ENCODE measurements at places on chromosomes 1 and 21.
A peak's percentile ranks its signal among the peaks of the same experiment; 100 is the strongest.

- no peak for DNase-seq
Measured at GRCh38 chr1:1626207-1627141, 5.5 kb upstream of the MMP23B start.

DNA sequence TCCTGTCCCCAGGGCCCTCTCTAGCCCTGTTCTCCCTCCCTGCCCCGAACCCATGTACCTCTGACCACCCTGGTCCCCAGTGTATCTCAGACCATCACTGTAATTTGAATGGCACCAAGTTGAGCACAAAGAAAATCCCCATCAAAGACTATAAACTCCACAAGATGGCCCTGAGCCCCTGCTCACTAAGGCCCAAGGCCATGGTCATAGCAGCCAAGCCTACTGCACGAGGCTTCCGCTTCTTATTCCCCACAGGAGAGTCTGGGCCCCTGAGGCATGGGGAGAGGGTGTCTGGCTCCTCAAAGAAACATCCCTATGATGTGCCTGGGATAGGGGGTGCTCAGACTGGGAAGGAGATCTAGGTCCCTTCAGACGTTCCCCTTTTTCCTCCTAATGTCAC is 4.5 kb downstream of the ZNF683 start:
- DNase-seq: no peak

- no peak for DNase-seq
Measured at GRCh38 chr1:229432905-229433304, 989 bp downstream of the ACTA1 start.

GRCh38 chr1:43220905-43221778 is 48.6 kb upstream of the TMEM125 start:
- no peak for DNase-seq

- DNase-seq: no peak
Measured at GRCh38 chr1:233211595-233211994, 83.9 kb downstream of the PCNX2 start.

- no peak for DNase-seq
Measured at GRCh38 chr1:234629026-234629425, 19.0 kb upstream of the IRF2BP2 start.

DNA sequence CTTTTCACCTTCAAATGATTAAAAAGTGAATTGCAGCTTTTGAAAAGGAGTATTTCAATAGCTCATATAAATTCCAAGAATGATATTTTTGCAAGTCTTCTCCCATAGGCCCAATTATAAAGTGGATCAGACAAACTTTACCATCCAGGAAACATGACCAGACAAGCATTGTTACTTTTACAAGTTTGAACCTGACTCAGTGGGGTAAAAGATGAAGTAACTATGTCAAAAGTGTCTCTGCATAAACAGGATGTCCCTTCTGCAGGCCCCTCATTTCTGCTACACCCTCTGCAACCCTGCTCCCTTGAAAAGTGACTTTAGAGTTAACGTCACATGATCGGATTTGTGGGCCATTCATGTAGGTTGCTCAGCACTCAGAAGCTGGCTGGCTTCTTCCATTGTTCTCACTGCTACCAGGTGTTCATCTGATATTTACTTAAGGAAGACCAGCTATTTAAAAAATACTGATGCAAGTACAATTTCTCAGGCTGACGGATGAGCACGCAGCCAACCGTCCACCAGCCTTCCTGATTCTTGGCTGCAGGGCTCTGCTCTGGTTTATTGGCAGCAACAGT is 32.3 kb downstream of the URB1 start:
- DNase-seq: no peak

DNA sequence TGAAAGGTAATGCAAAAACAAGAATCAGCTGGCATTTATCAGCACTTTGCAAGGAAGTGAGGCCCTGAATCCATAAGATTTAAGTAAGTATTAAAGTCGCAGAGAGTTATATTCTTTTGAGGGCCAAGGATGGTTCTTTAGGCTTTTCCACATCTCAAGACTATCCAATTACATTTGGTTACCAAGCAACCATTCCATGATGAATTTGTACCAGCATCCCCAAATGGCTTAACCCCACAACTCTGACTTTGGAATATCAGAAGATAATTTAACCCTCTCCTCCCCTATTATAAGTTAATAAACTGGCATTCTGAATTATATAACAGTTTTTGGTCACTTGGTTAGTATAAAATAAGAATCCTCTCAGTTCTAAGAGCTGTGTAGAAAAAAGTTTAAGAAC is 2.8 kb downstream of the PHTF1 start:
- DNase-seq: no peak

DNA sequence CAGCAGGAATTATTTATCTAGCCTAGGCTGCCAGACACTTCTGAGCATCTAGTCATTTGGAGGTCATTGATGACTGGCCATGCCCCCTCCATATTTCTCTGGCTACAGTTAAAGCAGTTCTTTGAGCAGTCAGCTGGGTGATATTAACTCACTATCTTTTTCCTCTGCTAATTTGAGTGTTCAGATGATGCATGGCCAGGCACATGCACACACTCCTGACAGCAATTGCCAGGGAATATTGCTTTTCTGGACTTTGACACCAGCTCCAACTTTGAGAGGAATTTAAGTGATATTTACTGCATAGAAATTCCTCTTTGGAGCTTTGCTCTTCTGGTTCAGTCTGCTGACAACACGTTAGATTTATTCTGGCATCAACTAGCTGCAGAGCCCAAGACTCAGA is 52.6 kb downstream of the CD247 start:
- no peak for DNase-seq

DNA sequence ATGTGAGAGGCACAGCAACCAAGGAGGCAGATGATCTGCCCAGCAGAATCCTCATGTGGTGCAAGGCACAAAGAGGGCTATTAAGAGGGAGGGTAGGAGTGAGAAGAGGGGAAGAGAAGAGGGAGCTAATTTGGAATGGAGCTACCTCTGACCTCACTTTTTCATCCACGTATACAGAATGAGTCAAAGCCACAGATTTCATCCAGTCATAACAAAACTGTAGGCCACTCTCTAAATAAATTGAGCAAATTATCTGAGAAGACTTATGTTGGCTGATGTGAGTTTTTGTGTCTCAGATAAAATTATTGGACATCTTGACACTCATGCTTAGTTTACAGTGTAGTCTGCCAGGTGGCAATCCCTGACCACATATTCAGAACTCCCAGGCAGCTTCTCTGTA is 325.6 kb downstream of the TTLL7 start:
- DNase-seq: no peak

DNA sequence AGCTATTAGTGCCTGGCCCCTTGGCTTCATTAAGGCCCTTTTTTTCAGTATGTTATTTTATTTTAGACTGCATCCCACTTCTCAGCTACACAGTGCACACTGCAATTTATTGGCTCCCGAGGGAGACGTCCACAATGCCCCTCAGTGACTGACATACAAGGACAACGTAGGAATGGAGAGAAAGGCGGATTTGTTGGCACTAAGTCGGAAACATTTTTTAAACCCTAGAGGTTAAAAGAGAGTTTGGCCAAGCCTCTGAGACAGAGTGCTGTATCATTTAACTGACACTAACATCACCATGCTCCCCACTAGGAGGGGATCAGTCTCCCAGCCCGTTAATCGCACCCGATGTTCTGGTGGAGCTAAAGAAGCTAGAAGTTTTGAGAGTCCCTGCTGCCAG is 45.7 kb upstream of the FOXD3 start:
- DNase-seq: no peak

DNA sequence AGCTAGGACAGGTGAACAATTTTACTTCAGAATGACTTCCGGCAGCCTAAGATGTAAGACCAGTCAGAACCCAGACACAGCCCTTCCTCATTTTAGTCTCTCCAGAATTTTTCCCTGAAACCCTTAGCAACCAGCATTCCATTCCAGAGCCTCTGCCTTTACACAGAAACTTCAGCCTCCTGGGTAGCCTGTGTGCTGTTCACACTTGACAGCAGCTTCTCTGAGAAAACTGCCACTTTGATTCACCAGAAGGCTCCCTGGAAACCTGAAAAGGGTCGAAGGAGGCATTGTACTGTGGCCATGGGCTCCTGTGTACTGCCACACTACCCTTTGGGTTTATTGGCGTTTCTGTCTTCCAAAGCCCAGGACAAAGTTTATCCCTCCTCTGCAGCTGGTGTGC is 17.4 kb downstream of the HYI start:
- DNase-seq: no peak

GRCh38 chr21:32336711-32337110 is 38.1 kb downstream of the MRAP start:
- DNase-seq: peak; percentile 45

- DNase-seq: no peak
Measured at GRCh38 chr21:45982092-45982757, 655 bp downstream of the COL6A1 start.

DNA sequence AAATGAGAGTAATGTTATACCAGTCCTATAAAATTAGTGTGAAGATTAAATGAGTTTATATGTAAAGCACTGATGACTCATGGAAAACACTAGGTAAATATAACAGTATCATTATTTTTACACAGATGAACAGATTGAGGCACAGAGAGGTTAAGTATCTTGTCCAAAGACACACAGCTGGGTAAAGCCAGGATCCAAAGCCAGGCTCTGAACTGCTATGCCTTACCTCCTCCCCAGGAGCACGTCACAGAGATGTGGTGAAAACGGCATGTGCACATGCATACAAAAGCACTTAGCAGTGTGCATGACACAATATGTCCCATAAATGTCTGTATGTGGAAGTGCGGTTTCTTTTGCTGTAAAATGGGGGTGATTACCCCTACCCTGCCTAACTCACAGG is 56.9 kb downstream of the MAN1C1 start:
- no peak for DNase-seq

DNA sequence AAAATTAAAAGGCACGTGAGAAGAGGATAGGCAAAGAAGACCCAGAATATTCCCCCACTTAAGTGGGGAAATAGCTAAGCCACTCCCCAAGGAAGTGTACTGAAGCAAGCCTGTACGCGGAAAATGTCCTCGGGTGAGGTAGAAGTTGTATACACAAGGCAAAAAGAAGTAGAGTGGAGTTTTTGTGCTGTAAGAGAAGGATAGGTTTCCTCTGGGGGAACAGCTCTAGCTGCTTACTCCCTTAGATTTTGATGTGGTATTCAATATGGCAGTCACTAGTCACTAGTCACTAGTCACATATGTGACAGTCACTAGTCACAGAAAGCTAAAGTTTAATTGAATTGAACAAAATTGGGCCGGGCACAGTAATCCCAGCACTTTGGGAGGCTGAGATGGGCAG is 7.6 kb downstream of the TXNIP start:
- no peak for DNase-seq

DNA sequence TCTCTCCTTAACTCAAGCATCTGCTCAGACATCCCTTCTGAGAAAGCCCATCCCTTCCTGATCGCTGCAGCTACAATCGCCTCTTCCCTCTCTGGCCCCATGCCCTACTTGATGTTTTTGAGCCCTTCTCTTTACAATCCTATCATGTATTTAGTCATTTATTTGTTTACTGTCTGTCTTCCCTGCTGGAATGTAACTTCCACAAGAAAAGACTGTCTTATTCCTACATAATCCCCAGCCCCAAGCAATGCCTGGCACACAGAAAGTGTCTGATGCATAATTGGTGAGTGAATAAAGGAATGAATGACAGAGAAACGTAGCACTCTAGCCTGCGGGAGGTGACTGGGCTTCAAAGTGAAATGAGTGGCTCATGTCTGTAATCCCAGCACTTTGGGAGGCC is 25.4 kb downstream of the ECE1 start:
- DNase-seq: no peak

DNA sequence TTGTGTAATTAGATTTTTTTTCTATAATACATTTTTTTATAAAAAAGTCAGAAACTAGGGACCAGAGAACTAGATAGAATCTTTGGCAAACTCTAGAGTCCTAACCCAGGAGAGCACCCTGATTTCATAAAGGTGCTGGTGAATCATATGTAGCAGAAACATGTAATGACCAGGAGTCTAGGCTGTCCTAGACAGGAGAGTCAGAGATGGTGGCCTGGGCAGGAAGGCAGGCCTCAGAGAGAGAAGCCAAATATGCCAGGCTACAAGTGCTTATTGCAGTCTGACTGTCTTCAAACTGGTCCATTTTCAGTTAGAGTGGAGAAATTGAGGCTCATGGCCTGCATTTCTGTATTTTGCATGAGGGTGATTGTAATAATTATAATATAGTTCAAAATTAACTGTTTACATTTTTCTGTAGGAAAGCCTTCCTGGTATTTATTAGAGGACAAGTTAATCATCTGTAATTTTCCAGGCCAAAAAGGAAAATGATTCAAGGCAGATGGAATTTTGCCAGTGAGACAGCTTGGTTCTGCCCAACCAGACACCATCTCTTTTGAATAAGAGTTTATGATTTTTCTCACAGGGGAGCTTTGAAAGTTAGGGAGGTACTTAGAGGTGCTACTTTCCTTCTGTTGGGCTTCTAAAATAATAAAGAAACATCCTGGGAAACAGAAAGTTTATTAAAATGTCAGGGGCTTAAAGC is 129.8 kb downstream of the S1PR1 start:
- no peak for DNase-seq

DNA sequence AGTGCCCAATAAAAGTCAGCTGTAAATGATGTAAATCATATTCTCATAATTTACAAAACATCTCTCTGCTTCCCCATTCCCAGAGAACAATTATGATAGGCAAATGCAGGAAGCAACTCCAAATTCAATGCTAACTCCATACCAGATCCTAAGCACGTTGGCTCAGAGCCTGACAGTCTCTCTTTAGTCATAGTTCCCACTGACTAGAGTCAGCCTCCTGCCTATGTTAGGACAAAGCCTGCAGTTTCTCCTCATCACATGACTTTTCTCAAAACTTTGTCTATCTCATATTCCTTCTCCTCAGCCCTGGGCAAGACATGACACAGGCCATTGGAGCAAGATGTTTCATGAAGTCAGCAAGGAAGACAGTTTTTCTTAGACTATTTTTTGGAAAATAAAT is 101.5 kb upstream of the COL24A1 start:
- no peak for DNase-seq

GRCh38 chr1:14822493-14822892 is 224.0 kb downstream of the KAZN start:
- DNase-seq: no peak

DNA sequence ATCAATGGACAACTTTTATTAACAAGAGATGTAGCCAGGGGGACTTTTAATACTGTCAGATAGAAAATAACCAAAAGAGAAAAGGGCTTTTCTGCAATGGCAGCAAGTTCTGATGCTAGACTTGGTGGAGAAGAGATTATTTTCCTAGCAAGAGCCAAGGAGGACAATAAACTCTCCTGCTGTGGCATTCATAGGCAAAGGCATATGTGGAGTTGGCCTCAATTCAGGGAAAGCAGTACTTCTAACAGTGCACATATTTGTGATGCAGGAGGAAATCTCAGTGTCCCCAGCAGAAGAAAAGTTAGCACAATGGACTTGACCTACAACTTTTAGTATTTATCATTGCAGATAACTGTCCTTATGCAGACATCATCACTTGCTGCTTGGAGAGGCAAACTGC is 75.1 kb upstream of the GRIK1 start:
- no peak for DNase-seq

DNA sequence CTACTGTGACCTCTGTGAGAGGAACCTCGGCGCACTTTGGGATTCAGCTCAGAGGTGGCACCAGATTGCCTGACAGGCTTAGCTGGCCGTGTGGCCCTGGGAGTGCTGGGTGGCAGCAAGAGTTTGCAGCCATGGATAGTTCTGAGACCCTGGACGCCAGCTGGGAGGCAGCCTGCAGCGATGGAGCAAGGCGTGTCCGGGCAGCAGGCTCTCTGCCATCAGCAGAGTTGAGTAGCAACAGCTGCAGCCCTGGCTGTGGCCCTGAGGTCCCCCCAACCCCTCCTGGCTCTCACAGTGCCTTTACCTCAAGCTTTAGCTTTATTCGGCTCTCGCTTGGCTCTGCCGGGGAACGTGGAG is 67.5 kb downstream of the DISC1 start:
- DNase-seq: peak; percentile 79

GRCh38 chr1:218165701-218166114 is 119.4 kb upstream of the RRP15 start:
- DNase-seq: peak; percentile 5
